ENCODE measurements at places on chromosomes 16 and 17.

DNA sequence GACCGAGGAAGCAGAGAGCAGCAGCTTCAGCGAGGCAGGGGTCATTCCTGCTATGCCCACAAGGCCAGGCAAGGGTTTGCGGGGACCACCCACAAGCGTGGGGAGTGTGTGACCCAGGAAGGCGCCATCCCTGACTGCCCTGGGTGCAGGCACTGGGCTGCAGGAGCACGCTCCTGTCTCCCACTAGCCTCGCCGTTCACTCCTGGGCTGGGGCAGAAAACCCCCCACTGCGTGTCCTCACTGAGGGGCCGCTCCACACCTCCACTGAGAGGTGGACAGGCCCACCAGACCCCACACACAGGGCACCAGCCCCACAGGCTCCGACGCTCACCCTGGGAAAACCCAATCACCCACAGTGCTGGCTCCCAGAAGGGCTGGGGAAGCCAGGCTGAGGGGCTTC is 56.1 kb downstream of the KLHDC4 start:
- no peak for DNase-seq

GRCh38 chr17:77892469-77893143 is 65.9 kb upstream of the TNRC6C start:
- DNase-seq: no peak

DNA sequence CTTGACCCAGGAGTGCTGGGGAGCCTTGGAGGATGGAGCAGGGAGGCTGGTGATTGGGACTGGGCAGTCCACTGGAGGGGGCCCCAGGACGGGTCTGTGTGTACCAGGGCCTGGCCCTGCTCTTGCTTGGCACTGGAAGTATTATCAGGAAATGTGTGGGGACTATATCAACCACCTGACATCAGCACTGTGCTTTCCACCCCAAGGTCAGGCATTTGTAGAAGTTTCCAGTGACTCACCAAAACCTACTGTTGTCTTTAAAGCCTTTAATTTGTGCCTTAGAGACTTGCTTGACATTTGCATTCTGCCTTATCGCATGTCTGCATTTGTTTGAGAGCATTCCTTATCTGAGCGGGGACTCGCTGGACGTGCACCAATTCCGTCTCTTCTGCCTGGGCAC is 323.1 kb downstream of the FOXL1 start:
- DNase-seq: no peak

- DNase-seq: no peak
These were observed 17.1 kb upstream of the DOK4 start for GRCh38 chr16:57503366-57503765.

- DNase-seq: no peak
These were observed 244.2 kb downstream of the GSG1L start for GRCh38 chr16:27819356-27819755.

- DNase-seq: no peak
These were observed 1.4 kb upstream of the WWOX start for GRCh38 chr16:78098087-78098486.

DNA sequence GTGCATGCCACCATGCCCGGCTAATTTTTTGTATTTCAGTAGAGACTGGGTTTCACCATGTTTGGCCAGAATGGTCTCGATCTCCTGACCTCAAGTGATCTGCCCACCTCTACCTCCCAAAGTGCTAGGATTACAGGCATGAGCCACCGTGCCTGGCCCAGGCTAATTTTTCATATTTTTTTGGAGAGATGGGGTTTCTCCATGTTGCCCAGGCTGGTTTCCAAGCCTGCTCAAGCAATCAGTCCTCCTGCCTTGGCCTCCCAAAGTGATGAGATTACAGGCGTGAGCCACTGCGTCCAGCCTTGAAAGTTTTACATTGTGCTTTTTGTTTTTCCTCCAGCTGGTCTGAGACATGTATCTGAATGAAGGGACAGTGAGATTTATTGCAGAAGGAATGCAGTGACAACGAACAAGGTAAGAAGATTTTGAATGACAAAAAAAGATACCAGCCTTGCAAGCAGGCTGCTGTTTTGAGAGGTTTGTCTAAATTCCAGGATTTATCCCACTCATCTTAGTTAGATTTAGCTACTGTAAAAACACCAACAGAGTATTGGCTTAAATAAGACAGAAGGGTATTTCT is 3.4 kb upstream of the ENGASE start:
- no peak for DNase-seq

DNA sequence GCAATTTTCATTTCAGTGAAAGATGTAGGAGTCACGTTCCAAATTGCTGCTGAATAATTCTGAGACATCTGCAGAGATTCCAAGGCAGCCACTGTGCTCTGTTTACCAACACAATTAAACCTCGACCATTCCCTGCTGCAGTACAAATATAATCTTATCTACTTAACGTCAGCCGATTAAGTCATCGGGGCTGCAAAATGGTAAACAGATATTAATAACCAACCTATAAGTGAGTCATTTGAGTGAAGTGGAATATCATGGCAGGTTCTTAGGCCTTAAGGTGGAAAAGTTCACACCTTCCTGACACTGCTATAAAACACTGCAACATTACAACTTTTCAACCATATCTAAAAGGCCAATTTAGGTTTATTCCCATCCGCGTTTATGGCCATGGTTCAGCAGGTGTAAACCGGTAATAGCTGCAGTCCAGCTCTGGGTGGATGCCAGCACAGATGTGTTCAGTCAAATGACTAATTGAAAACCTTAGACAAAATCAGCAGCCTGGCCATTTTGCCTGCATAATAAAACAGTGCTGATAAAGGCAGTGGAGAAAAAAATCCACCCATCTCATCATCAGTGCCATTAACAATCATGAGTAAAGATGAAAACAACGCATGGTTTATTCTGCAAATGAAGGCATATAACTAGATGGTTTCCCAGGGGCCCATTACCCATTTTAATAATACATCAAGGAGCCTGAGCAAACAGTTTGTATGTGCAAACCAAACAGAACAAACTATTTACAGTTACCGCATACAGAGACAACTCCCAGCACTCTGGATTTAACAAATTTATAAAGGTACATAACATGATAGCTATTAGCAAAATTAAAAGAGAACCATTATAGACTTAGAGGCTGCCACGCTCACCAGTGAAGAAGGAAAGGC is 202.9 kb upstream of the IRX3 start:
- no peak for DNase-seq

DNA sequence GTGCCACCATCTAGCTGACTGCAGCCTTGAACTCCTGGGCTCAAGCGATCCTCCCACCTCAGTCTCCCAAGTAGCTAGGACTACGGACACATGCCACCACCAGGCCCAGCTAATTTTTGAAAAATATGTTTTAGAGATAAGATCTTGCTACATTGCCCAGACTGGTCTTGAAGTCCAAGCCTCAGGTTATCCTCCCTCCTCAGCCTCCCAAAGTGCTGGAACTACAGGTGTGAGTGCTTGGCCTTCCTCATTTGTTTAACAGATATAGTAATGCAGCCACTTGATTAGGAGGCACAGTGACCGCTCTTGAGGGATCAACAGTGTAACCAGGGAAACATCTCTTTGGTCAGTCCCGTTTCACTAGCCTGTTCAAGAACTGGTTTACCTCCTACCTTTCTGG is 35.1 kb downstream of the HLF start:
- no peak for DNase-seq

DNA sequence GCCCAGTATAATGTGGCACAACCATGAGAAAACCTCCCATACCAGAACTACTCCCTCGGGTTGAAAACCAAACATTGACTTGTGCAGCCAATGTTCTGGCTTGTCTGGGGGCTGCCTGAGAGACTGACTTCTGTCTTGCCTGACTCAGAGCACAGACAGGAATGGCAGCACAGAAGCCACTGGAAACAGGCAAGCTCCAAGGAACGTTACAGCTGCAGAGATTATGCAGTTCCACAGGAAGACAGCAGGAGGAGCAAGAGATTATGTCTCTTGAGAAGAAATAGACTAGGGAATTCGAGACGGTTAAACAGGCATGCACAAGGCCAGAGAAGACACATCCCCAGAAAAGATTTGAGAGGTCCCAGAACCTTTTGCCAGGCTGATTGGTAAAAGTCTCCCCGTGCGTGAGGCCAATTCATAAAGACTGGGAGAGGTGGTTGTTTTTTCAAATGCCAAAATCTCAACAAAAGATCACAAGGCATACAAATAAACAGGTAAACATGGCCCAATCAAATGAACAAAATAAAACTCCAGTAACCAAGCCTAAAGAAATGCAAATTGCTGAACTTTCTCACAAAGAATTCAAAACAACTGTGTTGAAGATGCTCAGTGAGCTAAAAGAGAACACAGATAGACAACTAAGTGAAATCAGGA is 90.6 kb upstream of the CDH5 start:
- DNase-seq: no peak

GRCh38 chr16:2749476-2749875 is 3.0 kb upstream of the SRRM2 start:
- DNase-seq: no peak

GRCh38 chr16:67155295-67156142 is 4.2 kb downstream of the TRADD start:
- DNase-seq: no peak

GRCh38 chr17:4443476-4443875 is 9.7 kb downstream of the SPNS3 start:
- no peak for DNase-seq

DNA sequence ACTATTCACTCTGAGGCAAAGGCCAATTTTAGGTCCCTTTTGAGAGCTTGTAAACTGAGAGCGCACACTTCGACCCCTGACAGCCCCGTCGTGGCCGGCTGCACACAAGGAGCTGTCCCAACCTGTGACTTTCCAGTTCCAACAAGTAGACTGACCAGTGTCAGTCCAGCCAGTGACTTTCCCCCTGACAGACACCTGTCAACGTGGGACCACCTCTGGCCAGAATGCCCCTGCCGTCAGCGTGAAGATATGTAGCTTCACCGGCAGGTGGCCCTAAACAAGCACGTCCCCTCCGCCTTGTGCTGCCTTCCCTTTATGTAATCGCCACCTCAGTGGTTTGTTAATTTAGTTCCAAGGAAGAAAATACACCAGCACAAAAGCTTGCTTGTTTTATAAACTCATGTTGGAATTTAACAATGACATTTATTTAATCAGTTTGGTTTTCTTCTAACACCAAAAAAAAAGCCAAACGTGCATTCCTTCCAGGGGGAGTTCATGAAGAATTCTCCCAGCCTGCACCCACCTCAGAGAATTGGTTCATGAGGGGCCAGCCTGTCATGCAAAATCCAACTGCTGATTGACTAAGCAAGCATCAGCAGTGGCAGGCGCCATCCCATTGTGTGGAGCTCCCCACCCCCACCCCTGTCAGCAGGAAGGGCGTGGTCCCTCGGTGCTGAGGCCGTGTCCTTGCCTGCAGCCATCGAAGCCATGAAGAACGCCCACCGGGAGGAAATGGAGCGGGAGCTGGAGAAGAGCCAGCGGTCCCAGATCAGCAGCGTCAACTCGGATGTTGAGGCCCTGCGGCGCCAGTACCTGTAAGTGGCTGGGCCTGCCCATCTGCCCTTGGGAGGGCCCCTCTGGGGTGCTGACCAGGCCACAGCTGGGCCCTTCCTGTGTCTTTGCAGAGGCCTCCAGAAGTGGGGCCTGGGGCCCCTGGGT is 33.9 kb downstream of the PLD6 start:
- no peak for DNase-seq

- no peak for DNase-seq
These were observed 18.9 kb upstream of the GOSR2 start for GRCh38 chr17:46903762-46904672.

- no peak for DNase-seq
These were observed 7.5 kb upstream of the KREMEN2 start for GRCh38 chr16:2956579-2956956.

GRCh38 chr17:18920911-18921441 is 31.0 kb upstream of the SLC5A10 start:
- no peak for DNase-seq

- no peak for DNase-seq
These were observed 879 bp downstream of the SLFN5 start for GRCh38 chr17:35243561-35244340.

DNA sequence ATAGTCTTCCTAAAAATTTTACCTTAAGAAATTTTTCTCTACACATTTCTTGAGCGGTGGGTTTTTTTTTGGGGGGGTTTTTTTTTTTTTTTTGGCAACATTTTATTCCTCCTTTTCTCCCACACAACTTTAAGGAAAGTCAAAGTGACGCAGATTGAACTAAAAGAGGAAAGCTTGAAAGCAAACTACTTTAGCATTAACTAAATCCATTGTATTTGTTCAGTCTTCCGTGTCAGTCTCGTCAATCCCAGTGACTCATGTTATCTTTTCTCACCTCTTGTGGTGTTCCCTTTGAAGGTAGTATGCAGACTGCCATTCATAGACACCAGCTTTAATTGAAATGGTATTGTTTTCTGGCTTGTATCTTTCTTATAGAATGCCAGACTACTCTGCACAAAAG is 39.3 kb downstream of the TADA2A start:
- DNase-seq: no peak

- no peak for DNase-seq
These were observed 4.2 kb upstream of the ALOX15 start for GRCh38 chr17:4645642-4646041.

DNA sequence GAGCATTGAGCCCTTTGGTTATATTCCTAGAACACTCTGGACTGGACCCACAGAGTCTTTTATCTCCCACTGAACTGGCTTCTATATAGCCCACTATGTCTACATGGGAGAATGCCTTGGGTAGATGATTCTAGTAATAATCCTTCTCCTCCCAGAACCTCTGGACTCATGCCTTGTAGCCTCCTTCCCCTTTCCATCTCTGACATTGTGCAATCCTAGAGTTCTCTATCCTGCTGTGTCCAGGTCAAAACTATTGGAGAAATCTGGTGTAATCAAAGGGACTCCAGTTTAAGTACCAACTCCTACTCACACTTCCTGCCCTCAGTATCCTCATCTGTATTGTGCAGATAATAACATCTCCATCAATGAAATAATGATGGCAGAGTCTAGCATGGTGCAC is 9.1 kb downstream of the RCVRN start:
- no peak for DNase-seq

- DNase-seq: no peak
These were observed 15.8 kb downstream of the TMC6 start for GRCh38 chr17:78112518-78113471.

GRCh38 chr17:5667871-5668270 is 83.6 kb upstream of the NLRP1 start:
- no peak for DNase-seq

- no peak for DNase-seq
These were observed 46.3 kb upstream of the ICAM2 start for GRCh38 chr17:64066716-64067115.

- DNase-seq: no peak
These were observed 14.4 kb downstream of the HID1 start for GRCh38 chr17:74957935-74958740.

- DNase-seq: no peak
These were observed 9.6 kb downstream of the SLC7A6 start for GRCh38 chr16:68273896-68274295.

GRCh38 chr17:76775021-76775600 is 37.2 kb downstream of the MFSD11 start:
- DNase-seq: no peak

DNA sequence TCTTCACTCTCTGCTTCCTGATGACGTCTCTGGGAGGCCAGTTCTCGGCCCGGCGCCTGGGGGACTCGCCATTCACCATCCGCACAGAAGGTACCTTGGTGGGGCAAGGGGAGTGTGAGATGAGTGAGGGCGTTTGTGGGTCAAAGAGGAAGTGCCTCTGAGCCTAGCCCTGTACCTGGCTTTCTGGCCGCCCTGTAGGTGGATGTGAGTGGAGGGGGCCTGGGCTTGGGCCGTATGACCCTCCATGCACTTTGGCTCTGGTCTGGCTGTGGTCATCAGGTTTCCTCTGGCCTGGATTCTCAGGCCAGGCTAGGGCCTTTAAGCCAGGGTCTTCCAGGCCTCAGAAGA is 4.6 kb downstream of the MGAT5B start:
- no peak for DNase-seq
